ENCODE measurements at places on chromosomes 13 and 19.
A peak's percentile ranks its signal among the peaks of the same experiment; 100 is the strongest.

DNA sequence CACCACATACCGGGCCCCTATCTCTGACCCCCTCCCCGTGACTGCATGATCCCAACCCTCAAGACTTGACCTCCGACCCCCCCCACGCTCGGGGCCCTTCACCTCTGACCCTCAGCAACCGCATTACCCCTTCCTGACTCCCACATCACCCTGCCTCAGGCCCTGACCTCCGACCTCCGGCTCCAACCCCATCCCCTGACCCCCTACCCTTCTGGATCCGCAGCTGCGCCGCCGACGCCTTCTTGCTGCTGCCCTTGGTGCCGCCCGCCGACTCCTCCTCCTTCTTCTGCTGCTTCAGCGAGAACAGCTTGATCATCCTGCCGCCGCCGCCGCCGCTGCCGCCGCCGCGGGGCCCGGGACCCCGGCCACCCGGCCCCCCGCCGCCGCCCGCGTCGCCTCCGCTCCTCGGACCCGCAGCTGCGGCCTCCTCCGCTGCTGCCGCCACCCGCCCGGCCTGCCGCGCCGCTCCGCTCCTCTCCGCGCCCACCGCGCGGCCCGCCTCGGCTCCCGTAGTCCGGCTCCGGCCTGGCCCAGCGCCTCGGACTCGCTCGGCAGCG is at the start of gene UBE2M:
TSS of gene UBE2M (minus strand) at position 546 of the 557 bp plus-strand sequence. CDS start at position 316, 230 bp downstream.
- no peak for DNase-seq

DNA sequence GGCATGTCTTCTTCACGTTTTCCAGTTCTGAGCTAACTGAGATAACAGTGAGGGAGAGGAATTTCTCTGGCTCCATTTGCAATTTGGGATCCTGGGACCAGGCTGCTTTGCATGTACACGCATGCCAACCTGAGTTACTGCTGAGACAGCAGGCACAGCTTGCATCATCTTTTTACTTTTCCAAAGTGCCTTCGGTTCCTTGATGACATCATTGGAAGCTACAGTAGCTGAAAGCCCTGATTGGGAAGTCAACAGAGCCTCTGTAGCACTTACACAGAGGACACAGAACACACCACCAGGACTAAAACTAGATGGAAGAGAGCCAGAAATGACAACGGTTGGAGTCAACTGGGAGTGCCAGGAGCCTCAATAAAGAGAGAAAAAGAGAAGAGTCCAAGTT is 399.1 kb upstream of the GPC6 start:
- DNase-seq, result no peak

GRCh38 chr19:8609279-8610040 is 1.1 kb downstream of the ADAMTS10 start:
- no peak for DNase-seq

- DNase-seq, result no peak
Measured at GRCh38 chr13:24124789-24125476, 35.6 kb upstream of the SPATA13 start.

GRCh38 chr13:94455414-94455813 is 24.1 kb downstream of the DCT start:
- no peak for DNase-seq

DNA sequence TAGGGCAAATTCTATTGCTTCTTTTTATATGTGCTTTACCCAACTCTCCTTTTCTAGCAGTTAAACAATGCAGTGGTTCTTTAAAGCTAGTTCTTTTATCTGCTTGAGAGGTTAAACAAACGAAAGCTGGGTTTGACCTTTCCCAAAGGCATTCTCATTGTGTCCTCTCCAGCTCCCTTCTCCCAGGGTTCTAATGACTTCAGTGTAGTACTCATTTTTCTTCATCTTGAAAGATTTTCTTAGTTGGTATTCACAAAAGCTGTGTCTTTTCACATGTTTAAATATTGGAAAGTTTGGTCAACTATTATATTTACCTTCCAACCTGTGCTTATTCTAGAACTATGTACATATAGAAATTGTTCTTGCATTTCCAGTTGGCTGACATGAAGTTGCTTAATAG is 1.5 kb downstream of the WASF3 start:
- DNase-seq, result no peak

GRCh38 chr13:37139356-37139755 is 33.9 kb upstream of the CSNK1A1L start:
- no peak for DNase-seq

DNA sequence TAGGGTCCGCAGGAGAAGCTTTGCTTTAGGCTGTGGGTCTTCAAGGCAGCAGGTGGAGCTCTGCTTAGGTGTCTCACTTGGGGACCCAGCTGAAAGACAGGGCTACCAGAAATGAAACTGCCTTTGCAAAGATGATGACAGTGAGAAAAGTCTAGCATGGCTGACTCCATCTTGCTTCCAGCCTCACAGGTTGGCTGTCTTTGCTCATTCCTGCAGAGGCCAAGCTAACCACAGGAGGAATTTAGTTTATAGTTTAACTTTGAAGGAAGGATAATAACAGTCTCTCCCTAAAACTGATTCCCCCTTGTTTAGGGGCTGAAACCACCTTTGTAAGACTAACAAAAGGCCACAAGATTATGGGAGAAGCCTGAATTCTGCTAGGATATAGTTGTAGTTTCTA is 252.4 kb downstream of the UQCRFS1 start:
- DNase-seq, result no peak

GRCh38 chr13:80469105-80469852 is 128.4 kb upstream of the SPRY2 start:
- DNase-seq, result no peak

DNA sequence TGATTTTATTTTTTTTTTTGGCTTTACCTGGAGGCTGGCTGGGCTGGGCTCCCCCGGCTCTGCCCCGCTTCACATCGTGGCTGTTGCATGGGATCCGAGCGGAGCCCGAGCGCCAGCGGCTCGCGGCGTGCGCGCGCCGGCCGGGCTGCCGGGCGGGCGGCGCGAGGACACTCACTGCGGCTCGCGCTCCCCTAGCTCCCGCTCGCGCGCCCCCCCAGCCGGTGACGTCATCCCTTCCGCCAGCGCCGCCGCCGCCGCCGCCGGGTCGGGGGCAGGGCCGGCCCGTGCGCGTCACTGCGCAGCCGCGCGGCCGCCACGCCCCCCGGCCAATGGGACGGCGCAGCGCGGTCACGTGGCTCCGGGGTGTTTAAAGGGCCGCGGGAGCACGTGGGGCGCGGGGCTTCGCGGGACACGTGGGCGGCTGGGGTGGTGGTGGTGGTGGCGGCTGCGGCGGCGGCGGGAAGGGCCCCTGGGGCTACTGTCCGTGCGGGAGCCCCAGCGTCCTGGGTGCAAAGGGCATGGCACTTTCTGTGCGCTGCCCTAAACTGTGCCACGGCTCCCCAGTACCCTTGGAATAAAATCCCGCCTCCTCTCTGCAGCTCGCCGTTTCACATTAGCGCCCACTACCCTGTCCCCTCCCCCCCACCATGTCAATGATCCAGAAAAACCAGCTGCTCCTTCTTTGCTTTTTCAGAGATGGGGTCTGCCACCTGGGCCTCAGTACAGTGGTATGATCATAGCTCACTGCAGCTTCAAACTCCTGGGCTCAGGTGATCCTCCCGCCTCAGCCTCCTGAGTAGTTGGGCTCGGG is at the start of gene PTPRS:
TSS of gene PTPRS (minus strand) at position 176 of the 811 bp plus-strand sequence. CDS start 54,672 bp downstream, outside the sequence.
- DNase-seq, result peak; percentile 10

GRCh38 chr19:46616631-46617322 is 8.1 kb downstream of the PTGIR start:
- DNase-seq, result no peak

GRCh38 chr19:33436360-33437345 is 63.1 kb downstream of the CEBPG start:
- no peak for DNase-seq

DNA sequence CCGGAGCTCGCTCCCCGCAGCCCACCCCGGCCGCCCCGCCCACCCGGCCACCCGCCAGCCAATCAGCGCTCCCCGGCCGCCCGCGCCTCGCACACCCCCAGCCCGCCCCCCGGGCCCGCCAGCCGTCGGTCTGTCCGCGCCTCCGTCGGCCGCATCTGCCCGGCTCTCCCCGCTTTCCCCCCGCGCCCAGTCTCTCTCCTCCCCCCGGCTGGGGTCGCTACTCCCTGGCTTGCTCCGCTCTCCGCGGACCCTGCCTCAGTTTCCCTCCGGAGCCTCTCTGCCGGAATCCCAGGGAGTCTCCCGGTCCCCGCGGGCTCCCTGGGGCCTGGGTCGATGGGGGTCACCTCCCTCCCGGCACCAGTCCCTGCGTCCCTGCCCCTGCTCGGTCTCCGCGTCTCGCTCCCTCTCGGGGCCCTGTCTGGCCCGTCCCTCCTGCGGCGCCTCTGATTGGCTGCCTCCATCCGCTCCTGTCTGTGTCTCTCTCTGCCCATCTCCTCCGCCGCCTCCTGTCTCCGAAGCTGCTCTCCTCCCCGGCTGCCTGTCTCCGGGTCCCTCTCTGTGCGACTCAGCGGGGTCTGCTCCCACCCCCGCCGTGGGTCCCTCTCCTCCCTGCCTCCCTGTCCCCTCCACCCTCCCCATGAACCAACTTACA is 484 bp downstream of the IL11 start:
- peak; percentile 37 for DNase-seq

DNA sequence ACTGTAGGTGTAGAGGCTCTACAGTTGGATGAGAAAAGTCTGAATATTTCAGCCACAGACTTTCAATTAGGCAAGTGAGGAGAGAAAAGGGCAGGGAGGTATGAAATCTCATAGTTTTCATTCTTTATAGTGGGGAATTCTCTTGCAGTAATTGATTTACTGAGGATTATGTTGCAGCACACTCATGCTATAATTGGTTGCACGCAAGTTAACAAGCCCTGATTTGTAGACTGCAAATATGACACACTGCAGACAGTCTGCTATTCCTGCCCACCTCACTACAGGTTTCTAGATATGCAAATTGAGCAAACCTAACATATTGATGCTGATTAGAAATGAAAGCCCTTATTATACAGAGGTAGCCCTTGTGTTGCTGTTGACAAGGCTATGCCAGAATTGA is 139.4 kb downstream of the LHFPL6 start:
- DNase-seq, result no peak

- no peak for DNase-seq
Measured at GRCh38 chr19:2290441-2291184, 8.6 kb upstream of the PEAK3 start.

GRCh38 chr13:114027046-114027715 is 53.3 kb upstream of the C13orf46 start:
- DNase-seq, result no peak

DNA sequence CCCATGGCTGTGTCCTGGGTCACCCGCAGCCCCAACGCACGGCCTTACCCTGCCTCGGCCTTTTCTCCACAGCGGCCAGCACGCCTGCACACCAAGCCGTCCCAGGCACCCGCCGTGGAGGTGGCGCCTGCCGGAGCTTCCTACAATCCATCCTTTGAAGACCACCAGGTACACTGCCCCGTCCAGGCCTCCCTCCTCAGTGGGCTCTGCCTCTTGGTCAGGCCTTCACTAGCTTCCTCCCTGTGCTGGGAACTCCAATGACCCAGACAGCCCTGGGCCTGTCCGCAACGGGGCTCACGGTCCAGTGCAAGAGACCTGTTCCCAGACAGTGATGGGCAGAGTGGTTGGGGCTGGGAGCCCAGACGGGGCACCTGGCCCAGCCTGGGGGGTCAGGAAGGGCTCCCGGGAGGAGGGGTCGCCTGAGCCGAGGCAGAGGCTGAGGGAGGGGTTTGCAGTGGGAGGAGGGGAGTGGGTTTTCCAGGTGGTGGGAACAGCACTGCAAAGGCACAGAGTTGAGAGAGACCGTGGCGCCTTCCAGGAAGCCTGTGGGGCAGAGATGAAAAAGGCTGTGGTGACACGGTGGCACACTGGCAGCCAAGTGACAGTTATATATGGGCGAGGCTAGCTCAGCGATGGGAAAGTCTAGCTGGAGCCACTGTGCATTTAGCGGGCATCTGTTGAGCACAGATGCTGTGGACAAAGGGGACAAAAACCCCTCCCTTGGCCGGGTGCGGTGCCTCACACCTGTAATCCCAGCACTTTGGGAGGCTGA is 7.3 kb downstream of the NOP53 start:
- no peak for DNase-seq

DNA sequence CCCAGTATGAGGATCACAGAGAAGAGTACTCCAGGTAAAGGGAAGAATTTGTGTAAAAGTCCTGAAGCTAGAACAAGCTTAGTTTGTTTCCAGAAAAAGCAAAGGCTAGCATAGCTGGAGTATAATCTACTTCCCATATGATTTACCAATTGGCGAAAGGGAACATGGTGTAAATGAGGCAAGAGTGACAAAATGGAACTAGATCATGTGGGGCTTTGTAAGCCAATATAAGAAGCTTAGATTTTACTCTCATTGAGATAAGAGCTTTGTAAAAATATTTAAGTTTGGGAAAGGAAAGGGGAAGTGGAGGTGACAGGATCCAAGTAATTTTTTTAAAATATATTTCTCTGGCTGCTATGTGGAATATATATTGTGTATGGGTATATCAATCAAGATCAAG is 234.9 kb downstream of the KCTD12 start:
- no peak for DNase-seq

- DNase-seq, result no peak
Measured at GRCh38 chr13:85278851-85279250, 520.4 kb downstream of the SLITRK6 start.

DNA sequence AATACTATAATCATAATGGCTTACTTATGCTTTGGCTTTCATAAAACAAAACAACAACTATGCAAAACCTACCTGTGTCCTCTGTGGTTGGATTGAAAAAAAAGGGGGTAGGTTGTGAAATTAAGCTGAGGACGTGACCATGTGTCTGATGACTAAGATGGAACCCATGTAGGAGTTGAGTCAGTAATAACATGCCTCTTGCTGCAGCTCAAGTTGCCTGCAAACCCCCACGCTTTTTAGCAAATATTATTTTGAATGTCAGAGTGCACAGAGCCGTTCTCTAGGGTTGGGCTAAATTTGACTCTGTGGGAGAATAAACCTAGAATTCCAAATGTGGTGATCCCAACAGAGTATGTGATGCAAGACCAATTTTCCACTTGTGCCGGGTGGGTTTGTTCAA is 209.3 kb downstream of the KCNRG start:
- no peak for DNase-seq

GRCh38 chr13:26664876-26665275 is 95.7 kb downstream of the GPR12 start:
- no peak for DNase-seq

GRCh38 chr19:52959613-52960295 is 2.9 kb downstream of the ZNF816 start:
- DNase-seq, result no peak

DNA sequence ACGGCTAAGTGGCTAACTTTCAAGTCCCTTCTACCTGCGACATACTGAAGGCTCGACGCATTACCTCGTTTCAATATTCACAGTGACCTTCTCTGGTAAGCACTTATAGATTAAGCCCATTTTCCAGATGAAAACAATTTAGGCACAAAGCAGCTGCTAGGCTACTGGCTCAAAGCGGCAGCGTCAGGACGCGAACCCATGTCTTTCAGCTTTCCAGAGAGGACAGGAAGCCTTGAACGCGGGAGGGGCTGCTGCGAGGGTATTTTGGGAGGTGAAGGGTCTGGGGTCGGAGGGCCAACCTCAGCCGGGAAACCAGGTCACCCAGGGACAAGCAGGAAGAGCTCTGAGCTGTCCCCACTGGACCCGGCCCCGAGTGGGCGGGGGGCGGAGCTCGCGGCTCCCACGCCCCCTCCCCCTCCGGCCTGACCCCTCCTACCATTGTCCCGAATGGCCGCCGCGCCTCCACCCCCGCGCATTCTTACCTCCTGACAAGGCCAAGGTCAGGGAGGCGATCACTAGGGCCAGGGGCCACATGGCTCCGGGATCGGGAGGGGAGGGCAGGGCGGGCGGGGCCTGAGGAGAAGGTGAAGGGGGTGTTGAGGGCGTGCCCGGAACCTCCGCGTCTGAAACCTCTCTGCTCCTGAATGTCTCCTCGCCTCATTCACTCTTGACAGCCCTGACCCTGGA is at the start of gene KLK13:
TSS of gene KLK13 (minus strand) at position 559 of the 687 bp plus-strand sequence. CDS start at position 534, 25 bp downstream.
- DNase-seq, result no peak

- no peak for DNase-seq
Measured at GRCh38 chr13:48333976-48334375, 30.4 kb downstream of the RB1 start.
